Activated T-cell treated with anti-CD3 and anti-CD28 coated beads for 48 hours (primary cell): ENCODE measurements at places on chromosomes 6 and 20.
A peak's percentile ranks its signal among the peaks of the same experiment; 100 is the strongest.

DNA sequence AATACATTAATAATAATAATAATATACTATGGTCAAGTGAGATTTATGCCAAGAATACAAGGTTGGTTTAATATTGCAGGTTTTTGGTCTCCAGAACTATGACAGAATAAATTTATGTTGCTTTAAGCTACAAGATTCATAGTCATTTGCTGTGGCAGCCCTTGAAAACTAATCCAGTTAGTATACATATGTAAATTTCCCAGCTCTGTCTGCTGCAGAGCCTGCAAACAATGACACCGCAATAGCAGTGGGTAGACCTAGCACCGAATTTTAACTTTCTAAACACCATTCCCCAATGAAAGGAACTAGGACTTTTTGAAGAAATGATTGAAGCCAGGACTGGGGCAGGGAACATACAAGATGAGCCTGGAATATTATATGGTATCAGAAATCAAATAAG, 647.7 kb upstream of the NRSN1 start:
- DNase-seq = no peak

- no peak for DNase-seq
Observed at GRCh38 chr6:143592335-143592734, 80.8 kb upstream of the FUCA2 start.

DNA sequence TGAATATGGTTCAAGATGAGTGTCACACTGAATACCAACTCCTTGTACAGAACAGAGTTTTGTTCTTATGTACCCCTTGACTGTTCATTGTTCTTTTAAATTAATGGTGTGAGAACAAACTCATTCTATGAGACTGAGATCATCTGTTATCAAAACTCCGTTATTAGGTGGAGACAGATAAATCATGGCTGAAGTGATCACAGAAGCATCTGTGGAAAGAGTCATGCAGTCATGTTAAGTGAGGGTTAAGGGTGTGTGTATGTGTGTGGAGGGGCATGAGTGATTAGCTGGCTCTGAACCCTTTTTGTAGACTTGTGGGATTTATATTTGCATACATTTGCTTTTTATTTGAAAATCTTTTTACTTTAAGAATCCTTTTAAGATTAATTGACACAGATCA, 24.7 kb downstream of the ADGRG6 start:
- DNase-seq = no peak

DNA sequence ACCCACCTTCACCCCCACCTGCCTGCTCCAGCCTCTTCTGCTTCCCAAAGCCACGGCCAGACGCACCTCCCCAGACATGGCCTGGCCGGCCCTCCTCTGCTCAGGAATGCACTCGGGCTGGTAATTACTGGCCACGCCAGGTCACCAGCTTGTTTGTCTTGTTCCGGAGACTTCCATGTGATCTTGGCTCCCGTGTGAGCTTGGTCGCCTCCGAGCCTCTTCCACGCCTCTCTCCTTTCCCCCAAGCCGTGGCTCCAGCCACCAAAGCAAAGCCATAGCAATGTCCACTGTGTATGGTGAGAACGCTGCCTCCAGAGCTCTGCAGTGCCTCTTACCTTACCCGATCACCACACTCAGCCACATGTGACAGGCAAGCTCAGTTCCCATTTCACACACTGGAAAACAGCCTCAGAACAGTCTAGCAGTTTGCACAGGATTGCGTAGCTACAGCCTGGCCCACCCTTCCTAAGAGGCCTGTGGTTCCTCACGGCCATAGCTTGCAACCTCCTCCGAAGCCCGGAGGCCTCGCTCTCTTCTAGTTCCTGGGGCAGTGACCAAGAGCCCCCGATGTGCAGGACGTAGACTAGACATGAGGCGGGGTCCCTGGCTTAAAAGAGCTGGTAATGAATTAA, 48.1 kb upstream of the AFDN start:
- DNase-seq = no peak

- DNase-seq = no peak
Observed at GRCh38 chr6:138529478-138529877, 30.2 kb upstream of the NHSL1 start.

GRCh38 chr20:62760471-62760855, 35.8 kb upstream of the MRGBP start:
- no peak for DNase-seq

DNA sequence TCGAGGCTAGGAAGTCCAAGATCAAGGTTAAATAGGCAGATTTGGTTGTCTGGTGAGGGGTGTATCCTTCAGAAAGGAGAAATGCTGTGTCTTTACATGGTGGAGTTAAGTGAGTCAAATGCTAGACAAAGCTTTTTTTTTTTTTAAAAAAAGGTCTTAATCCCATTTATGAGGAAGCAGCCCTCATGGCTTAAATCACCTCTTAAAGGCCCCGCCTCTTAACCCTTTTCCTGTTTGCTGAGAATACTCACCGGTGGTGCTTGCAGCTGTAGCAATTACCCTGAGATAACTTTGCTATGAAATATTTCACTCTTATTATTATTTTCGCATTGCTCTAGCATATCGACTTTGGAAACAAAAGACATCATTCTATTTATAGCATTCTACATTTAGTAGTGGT, 30.8 kb downstream of the FBXO30 start:
- no peak for DNase-seq

GRCh38 chr6:106063448-106063850, 22.7 kb upstream of the PRDM1 start:
- no peak for DNase-seq

DNA sequence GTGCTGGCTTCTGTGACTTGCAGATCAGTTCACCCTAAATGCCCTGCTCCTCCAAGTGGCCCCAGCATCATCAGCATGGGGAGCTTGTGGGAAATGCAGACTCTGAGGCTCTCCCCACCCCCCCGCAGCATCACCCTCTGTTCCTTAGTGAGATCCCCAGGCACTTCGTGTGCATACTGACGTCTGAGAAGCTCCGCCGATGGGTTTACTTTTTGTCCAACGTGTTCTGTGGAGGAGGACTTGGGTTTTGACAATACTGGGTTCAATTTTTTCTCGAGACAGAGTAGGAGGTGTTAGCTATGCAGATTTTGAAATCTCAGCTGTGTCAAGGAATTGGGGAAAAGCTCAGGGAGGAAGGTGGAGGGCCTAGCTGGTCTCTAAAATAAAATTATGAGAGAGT, 38.3 kb upstream of the ZNF831 start:
- DNase-seq = no peak

GRCh38 chr6:156780102-156780641, 3.0 kb downstream of the ARID1B start:
- DNase-seq = peak; percentile 6

DNA sequence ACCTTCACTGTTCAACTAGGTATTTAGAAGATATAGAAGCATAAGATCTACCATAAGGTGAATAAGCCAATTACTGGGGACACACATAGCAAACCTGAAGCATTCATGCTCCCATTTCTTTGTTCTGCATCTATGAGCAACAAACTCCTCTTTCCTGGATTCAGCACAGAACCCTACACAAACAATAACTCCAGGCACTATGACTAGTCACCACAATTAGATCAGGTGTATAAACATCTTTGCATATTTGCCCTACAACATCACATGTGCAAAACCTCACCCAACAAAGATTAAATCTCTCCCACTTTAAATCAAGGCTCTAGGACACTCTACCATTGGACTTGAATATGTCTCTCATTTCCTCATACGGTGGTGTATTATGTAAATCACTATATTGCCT, 652.3 kb downstream of the EPHA7 start:
- no peak for DNase-seq

GRCh38 chr6:135438907-135439535, 58.5 kb downstream of the AHI1 start:
- no peak for DNase-seq

GRCh38 chr20:44704551-44704971, 10.6 kb upstream of the CCN5 start:
- DNase-seq = no peak

- no peak for DNase-seq
Observed at GRCh38 chr6:89680551-89680950, 42.0 kb upstream of the LYRM2 start.

GRCh38 chr20:13158369-13158768, 62.7 kb upstream of the ISM1 start:
- no peak for DNase-seq

- no peak for DNase-seq
Observed at GRCh38 chr20:15767586-15767985, 805.7 kb downstream of the KIF16B start.

- DNase-seq = no peak
Observed at GRCh38 chr20:59568509-59569024, 35.8 kb upstream of the PHACTR3 start.

DNA sequence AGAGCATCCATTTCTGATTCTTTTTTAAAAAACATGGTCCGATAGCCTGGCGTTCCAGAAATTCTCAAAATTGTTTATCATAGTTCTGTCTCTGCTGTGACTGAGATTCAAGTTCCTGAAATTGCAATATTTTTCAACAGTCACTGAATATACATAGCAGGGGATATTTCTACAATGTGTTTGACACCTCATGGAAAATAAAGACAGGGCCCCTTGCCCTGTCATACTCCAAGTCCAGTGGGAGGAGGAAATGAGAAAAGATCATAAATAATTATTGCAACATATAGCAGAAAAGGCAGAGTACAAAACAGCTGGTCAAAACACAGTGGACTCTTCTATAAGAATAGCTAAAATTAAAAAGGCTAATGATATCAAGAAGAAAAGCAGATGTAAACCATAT, 234.8 kb upstream of the SPTLC3 start:
- no peak for DNase-seq

GRCh38 chr20:58044931-58045555, 183.4 kb downstream of the ANKRD60 start:
- DNase-seq = no peak

- DNase-seq = no peak
Observed at GRCh38 chr6:12769556-12770256, 53.1 kb downstream of the PHACTR1 start.

GRCh38 chr20:2756056-2756611, 44.3 kb downstream of the CPXM1 start:
- no peak for DNase-seq

DNA sequence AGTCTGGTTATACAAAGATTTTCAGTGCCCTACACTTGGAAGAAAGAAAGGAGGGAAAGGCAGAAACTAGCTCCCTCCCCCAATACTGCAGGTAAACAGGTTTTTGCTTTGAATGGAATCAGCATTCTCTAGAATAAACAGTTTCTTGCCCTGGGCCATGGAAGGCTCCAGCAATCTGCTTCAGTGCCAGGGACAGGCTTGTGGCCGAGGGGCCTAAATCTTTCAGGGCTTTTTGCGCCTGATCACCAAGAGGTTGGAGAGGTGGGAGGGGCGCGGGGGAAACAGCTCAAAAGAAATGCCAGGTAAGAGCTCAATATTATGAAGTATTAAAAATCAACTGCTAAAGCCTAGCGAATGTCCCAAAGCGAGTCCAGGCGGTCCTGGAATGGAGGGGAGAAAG, 23.8 kb downstream of the TFAP2B start:
- DNase-seq = no peak

DNA sequence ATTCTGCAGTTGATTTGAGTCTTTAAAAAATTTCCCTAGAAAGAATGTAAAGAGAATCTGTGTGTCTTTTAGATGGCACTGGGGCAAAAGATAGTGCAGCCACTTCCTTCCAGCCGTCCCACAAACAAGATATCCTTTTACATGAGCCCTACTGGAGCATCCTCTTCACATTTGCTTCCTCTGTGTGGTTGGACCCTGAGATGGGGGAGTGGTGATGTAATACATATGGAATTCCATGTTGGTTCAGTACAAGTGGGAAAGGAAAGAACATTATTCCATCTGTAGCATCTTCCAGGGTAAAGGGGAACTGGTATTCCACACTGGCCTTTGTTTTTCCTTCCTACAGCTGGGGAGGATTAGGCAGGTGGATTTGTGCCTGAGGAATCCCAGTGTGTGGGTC, 78.9 kb upstream of the ISM1 start:
- no peak for DNase-seq

GRCh38 chr6:129651291-129651691, 58.7 kb downstream of the ARHGAP18 start:
- no peak for DNase-seq

GRCh38 chr20:37351689-37352607, 6.0 kb downstream of the SRC start:
- DNase-seq = no peak
